ENCODE measurements at places on chromosomes 11 and 22.

GRCh38 chr11:46889689-46890475 is 28.5 kb downstream of the LRP4 start:
- peak; percentile 59 for DNase-seq

DNA sequence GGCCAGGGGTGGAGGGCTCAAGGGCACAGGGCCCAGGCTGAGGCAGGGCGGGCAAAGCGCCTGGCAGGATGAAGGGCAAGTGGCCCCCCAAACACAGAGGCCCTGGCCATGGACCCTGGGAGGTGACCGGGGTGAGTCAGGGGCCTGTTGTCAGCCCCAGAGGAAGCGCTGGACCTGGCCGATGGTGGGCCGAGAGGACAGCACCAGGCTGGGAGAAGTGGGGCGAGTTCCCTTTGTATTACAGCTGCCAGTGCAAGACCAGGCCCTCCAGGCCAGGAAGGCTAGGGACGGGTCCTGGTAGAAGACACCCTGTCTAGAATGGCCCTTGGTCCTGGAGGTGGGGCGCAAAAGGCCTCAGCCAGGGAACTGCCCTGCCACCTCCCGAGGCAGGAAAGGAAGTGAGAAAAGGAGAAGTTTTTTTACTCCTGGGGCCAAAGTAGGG is 12.8 kb downstream of the CXCR5 start:
- DNase-seq: peak; percentile 40

DNA sequence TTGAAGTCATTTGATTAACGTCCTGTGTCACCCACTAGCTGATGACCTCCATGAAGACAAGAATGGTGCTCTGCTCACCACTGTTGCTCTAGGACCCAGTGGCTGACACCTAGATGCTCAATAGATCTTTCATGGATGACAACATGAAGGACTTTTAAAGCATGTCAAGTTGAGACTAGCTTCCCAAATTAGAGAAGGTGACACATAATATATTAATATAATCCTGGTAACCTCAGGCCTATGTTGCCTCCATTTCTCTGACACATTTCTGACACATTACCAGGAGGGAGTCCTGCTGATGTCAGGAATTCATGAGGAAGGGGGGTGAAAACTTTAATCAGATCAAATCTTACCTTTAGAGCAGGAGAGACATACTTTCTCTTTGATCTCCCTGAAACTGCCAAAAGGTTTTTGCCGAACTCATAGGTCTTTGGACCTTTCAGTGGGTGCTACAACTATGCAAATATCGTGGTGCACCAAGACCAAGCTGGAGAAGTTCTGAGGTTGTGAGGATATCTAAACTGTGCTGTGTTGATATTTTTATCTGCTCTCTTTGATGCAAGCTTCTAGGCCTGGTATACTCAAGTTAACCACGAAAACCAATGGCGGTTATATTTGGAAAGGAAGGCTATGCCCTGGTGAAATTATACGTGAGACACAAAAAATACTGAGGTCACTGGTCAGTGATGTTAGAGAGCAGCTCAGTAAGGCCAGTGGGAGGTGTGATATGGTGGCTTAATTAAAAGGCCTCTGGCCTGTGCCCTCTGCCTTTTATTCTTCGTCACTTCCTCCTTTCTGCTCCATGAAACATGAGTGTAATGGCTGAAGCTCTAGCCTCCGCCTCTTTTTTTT is 13.2 kb upstream of the AMPD3 start:
- DNase-seq: no peak

- no peak for DNase-seq
These were observed 10.9 kb downstream of the TCIRG1 start for GRCh38 chr11:68049509-68050370.

- DNase-seq: no peak
These were observed 3.8 kb upstream of the TTLL8 start for GRCh38 chr22:50061824-50062355.

Measured in CD4-positive, alpha-beta T cell treated with Interleukin-15 for 1 hour (primary cell).